ENCODE measurements at places on chromosomes 11 and 22.
A peak's percentile ranks its signal among the peaks of the same experiment; 100 is the strongest.

DNA sequence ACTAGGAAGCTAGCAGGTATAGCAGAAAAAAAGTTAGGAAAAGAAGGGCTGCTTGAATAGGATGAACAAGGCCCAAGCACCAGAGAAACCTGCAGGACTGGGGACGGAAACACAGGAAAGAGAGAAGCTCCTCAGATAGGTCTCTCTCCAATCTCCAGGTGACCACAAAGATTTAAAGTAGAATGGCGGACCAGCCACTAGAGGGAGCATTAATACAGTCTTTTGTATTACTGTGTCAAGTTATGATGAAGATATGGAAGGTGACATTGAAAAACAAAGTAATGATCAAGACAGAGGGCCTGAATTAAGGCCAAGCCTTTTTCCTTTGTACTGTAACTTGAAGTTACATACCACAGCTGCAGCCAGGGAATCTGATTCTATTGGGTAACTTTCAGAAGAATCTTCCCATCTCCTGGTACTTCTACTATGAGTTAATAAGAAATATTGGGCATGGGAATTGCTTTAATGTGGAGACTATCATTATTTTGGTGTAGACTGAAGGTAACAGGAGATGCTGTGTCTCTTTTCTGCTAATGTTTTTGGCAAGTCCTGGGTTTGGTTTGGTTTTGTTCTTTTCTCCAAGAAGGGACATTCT lies 33.8 kb downstream of the OR2AG2 start:
- peak; percentile 86 for DNase-seq

GRCh38 chr11:8671651-8672062 lies 10.8 kb downstream of the TRIM66 start:
- DNase-seq, result no peak

GRCh38 chr11:14258221-14258935 lies 100.6 kb downstream of the RRAS2 start:
- DNase-seq, result no peak

DNA sequence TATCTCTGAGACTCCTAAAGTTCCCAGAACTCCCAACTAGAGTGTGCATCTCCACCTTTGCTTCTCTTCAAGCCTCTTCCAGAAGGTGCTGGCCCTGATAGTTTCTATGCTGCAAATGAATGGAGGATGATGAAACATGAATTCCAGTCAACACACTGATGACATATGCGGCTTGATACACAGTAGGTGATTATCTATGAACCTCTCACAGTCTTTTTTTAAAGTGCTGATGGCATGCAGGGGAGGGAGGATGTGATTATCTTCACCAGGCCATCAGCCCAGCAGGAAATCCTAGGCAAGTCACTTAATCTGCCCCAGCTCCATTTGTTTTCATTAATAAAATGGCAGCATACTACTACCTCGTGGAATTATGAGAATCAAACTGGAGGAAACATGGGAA lies 548.5 kb downstream of the SOX6 start:
- no peak for DNase-seq

- peak; percentile 56 for DNase-seq
Observed at GRCh38 chr11:96464700-96465307, 75.0 kb downstream of the JRKL start.

- DNase-seq, result no peak
Observed at GRCh38 chr11:15505155-15505554, 390.4 kb downstream of the INSC start.

GRCh38 chr11:5581014-5581413 lies 337 bp downstream of the OR52B6 start:
- no peak for DNase-seq

GRCh38 chr11:57340039-57340615 lies 2.0 kb downstream of the P2RX3 start:
- DNase-seq, result no peak

DNA sequence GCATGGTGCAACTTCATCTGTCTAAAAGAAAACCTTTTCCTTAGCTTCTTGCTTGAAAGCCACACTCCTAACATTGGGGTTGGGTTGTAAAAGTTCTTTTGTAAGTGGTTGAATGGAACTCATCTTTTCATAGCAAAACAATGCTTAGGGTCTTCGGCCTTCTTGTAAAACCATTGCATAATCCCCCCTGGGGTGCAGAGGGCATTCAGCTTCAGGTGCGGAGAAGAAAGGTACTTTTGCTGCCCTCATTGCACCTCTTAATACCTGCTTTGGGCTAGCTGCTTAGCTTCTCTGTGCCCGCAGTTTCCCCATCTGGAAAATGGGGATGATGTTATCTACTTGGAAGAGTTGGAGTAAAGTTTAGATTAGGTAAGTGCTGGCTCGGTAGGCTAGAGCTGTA lies 10.1 kb downstream of the TEAD1 start:
- DNase-seq, result no peak

DNA sequence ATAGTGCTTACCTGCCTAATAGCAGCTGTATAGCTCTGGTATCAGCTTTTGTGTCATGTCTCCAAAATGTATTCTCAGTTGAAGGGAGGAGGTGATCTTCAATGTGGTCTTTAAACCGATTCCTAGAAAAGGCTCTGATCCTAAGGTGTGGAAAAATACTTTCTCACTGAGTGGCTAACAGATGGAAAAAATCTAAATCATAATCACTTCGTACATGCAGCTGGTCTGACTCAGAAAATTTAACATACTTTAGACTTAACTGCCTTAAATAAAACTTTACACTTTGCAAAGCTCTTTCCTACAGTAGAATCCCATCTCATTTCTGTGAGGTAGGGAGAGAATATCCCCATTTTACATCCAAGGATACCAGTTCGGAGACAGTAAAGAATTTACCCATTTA lies 38.0 kb downstream of the C2CD3 start:
- no peak for DNase-seq

DNA sequence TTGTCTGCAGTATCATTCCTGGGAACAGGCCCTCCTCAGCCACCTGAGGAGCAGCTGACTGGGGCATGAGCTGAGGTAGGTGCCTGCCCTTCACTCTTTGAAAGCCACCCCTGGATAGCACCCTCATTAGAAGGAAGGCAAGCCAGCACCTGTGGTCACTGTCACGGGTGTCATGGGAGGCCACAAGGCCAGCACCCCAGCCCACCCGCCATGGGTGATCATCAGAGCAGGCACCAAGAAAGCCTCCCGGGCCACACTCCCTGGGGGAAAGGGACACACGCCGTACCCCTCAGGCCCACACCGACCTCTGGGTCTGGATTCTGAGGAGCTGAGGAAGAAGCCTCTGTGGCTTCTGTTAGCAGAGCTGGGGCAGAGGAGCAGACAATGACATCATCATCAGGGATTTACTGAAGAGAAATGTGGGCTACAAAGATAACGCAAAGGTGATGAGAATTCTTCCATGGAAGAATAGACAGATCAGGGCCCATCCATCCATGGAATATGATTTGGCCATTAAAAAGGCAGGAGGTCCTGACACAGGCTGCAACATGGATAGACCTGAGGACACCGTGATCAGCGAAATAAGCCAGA lies 16.7 kb upstream of the NAP1L4 start:
- DNase-seq, result no peak

- no peak for DNase-seq
Observed at GRCh38 chr11:68966894-68967780, 13.6 kb downstream of the MRGPRD start.

DNA sequence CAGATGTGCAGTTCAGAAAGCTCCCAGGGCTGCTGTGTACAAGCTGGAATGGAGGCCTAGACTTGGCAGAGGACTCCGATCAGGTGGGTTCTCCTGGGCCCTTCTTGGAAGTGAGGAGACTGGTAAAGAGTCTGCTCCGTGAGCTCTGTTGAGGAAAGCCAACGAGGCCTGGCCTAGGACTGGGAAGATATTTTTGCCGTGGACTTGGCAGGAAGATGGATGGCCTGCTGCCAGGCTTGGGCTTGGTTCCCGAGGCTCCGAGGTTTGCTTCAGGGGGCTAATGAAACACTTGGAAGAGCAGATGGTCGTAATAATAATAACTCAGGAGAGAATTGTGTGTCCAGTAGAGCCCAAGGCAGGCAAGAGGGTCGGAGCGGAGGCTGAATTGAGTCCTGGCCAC lies 3.9 kb downstream of the GALR3 start:
- no peak for DNase-seq

DNA sequence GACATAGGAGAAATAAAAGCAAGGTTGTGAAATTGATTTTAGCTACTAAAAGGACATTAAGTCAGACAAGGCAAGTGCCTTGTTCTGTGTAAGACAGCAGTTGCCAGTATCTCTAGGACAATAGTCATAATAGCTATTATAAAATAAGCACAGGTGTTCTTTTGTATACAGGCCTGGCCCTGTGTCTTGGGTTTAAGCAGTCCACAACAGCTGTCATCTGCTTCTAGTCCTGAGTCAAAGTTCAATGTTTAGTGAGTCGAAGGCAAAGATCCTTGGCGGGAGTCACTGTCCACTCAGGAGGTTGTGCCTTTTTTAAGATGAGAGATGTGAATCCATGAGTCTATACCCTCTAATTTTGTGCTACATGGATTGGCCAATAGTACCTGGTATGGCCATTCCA lies 79.5 kb downstream of the SC5D start:
- DNase-seq, result no peak

DNA sequence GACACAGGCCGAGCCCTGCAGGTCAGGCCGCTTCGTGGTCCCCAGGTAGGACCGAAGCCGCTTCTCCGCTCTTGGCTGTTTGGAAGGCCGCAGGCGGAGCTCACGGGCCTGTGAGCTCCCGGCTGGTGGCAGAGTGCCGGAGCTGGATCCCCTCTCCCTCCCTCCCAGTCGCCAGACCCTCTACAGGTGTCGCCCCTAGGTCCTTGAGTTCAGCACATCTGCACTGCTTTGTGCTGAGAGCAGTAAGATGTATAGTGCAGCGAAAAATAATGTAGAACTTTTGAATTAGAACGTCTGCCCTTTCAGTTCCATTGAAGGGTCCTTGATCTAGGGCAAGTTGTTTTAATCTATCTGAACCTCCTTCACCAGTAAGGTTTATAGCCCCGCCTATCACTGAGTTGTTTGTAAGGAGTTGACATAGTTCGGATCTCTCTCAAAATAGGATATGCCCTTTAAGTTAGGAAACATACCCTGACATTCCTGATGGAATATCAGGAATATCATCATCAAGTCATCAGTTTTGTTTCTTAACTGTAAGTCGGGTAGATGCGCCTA lies 419 bp downstream of the ANKRD49 start:
- no peak for DNase-seq

GRCh38 chr11:118051136-118051610 lies 25.7 kb upstream of the TMPRSS4 start:
- DNase-seq, result no peak

DNA sequence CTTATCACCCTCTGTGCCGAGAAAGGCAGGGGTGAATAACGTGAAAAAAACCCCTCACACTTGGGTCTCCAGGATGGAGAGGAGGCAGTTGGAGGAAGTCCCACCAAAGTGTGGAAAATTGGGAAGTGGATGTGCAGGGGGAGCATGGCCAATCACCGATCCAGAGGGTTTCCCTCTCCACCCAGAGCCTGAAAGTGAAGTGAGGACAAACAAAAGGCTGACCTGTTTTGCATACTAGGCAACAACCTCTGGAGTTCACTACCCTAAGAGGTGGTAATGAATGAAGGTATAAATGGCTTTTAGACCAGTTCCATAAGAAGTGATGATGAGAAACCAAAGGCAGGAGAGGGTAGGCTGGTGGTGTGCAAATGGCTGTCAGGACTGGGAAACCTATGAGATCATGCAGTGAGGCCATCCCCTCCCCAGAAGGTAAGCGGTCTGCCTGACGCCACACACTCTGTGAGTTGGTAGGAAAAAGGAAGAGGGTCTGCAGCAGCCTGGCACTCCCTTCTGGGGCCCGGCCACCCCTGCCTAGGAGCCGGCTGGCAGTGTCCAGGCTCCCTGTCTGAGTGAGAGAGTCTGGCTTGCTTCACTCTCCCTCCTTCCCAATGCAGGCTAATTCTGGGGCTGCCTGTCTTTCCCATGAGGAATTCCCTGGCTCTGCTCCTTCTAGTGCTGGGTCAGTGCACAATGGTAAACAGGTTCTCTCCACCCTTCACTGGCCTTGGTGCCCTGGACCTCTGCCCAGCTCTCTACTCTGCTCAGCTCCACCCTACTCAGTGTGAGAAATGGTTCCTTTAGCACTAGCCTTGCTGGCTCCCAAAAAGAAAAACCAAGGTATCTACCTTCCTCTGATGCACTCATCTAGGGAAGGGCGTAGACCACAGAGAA lies 15.6 kb downstream of the TBC1D10A start:
- no peak for DNase-seq

GRCh38 chr11:69359735-69360480 lies 66.0 kb downstream of the MYEOV start:
- DNase-seq, result no peak

GRCh38 chr22:27962268-27963044 lies 43.4 kb upstream of the PITPNB start:
- DNase-seq, result no peak

DNA sequence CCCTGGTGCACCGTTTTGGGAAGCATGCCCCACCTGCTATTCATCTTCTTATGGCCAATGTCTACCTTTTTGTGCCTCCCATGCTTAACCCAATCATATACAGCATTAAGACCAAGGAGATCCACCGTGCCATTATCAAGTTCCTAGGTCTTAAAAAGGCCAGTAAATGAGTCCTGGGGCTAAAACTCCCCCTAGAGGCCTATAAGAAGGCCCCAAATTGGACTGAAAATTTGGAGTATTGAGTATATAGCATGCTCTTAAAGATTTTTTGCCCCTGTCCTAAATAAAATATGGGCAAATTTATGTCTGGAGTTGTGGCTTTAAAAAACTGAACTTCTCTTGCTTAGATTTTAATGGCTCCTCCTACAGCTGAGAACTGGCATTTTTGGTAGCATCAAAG lies 6.6 kb downstream of the OR51M1 start:
- DNase-seq, result no peak

DNA sequence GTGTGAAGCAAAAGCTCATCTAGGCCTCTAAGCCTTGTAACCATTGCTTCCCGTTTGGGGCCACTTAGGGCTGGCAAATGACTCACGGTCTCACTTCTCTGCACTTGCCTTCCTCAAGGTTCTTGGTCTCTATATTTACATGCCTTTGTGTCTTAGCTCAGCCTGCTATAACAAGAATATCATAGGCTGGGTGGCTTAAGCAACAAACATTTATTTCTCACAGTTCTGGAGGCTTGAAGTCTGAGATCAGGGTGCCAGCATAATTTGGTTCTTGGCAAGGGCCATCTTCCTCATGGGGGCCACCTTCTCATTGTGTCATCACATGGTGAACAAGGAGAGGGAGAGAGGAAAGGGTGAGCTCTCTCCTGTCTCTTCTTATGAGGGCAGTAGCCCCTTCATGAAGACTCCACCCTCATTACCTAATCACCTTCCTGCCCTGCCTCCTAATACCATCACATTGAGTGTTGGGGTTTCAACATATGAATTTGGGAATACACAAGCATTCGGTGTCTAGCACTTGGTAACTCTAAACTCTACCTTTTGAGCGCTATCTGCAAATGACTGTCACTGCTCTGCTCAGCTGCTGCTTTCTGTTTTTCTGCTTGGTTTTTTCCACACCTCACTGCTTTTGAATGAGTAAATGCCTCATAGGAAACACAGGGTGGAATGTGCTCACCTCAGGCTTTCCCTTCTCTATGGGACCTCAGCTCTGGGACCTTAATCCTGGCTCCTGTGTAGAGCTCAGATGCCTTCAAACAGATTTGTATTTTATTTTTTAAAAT lies 16.2 kb upstream of the ME3 start:
- DNase-seq, result no peak

All from CD4-positive, alpha-beta T cell treated with Interleukin-2 at 100 ng/mL for 4 hours (primary cell).